ENCODE measurements at places on chromosomes 7 and 10.

GRCh38 chr7:134885967-134886352 lies 100.3 kb upstream of the AGBL3 start:
- DNase-seq, result no peak

- no peak for DNase-seq
These were observed 143.3 kb downstream of the TES start for GRCh38 chr7:116353647-116354046.

DNA sequence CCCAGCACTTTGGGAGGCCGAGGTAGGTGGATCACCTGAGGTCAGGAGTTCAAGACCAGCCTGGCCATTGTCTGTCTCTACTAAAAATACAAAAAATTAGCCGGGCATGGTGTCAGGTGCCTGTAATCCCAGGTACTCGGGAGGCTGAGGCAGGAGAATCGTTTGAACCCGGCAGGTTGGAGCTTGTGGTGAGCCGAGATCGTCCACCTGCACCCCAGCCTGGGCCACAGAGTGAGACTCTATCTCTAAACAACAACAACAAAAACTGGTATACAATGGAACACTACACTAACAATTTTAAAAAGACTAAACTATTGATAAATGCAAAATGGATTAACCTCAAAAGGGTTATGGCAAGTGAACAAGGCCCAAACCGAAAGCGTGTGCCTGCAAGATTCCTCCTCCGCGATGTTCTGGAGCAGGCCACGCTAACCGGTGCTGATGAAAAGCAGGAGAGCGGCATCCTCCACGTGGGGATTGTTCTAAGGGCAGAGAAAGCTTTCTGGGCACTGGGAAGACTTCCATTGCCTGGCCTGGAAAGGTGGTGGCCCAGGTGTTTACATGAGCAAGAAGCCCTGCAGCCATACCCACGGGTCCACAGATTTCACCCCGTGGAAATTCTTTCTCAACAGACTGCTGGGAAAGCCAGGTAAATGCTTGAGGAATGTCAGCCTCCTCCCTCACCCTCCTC lies 53.8 kb downstream of the PDGFA start:
- no peak for DNase-seq

GRCh38 chr7:135121868-135122267 lies 26.0 kb upstream of the TMEM140 start:
- DNase-seq, result no peak

GRCh38 chr10:34866848-34867247 lies 51.8 kb upstream of the PARD3 start:
- DNase-seq, result no peak

DNA sequence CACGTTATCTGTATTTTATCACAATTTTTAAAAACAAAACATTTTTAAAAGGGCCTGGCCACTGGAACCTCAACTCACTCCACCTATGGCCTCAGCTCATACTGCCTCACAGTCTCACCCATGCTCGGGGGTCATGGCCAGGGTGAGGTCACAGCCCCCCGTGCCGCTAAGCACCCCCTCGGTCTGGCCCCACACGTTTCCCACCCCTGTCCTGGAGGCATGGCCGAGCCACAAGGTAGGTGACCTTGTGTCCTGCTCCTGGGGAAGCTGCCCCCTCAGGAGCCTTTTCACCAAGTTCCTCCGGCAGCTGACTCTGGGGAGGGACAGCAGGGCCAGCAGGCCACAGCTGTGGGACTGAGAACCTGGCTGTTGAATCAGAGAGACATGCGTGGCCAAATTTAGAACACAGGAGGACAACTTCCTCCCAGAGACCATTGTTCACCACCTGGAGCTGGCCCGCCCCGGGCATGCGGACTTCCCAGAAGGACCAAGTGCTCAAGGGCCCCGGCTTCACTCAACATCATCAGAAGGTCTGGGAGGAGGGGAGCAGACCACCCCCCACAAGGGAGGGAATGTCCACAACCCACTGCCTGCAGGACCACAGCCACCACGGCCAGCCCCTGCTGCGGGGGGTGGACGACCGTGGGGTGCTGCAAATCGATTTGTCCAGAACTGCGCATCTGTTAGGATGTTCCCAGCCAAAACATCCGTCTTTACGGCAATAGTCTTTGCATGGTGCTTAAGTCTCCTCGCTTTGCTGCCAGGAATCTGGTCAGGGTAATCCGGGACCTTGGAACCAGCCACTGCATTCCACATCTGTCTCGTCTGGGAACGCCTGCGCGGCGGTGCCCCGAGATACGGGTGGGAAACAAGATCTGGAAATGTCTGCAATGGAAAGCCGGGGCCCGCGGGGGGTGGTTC lies 48.6 kb upstream of the PDGFA start:
- DNase-seq, result no peak

GRCh38 chr7:101235522-101235921 lies 2.1 kb downstream of the CLDN15 start:
- DNase-seq, result no peak

- no peak for DNase-seq
These were observed 135.9 kb downstream of the CUX1 start for GRCh38 chr7:101953248-101953819.

GRCh38 chr10:91590142-91590903 lies 42.5 kb downstream of the PPP1R3C start:
- DNase-seq, result no peak

- no peak for DNase-seq
These were observed 420.4 kb upstream of the ZMIZ1 start for GRCh38 chr10:78648256-78648860.
